Myocyte (in vitro differentiated cells): ENCODE measurements at places on chromosomes 6 and 20. TPM values are rescaled to one million over a fixed set of nuclear protein-coding genes. Genes with fewer than 3 reads are reported as not detected.

DNA sequence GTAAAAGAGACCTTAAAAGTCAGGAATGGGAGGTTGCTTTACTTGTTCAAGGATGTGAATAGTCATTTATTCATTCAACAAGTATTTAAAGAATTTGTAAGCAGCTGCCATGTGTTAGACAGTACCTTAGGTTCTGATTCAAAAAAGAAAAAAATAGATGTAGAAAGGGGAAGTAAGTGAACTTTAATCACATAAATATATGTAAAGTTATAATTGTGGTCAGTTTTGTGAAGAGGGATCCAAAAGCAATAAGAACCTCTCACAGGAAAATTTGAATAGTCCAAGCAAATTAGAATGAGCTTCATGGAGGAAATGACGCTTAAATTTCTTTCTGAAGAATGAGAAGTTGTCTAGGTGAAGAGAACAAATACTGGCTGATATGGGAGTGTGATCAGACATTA lies 596.1 kb upstream of the CITED2 start:
- peak; percentile 32 for DNase-seq

- DNase-seq, result peak; percentile 54
These were observed 511.1 kb downstream of the TENT5A start for GRCh38 chr6:81241126-81242041.

DNA sequence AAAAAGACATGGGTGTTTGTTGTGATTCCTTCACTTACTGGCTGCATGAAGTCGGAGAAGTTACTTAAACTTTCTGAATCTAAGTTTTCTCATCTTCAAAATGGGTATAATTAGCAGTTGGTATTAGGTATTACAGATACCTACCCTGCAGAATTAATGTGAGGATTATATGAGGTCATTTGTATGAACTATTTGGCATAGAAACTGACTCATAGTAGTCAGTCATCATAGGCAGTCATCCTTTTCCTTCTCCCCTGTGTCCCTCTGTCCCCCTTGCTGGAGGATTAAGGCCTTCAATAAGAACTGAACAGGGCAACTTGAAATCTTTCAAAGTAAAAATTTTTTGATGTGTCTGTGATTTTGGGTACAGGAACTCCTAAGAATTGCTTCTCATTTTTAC lies 26.3 kb downstream of the RALGAPB start:
- no peak for DNase-seq

Gene DYNLT2
- total RNA-seq, result 3.0 and 3.1 TPM in 2 replicates

Gene BMP6
- 0.10 and 0.19 TPM in 2 replicates for total RNA-seq
